ENCODE measurements at places on chromosomes 11 and 22.

DNA sequence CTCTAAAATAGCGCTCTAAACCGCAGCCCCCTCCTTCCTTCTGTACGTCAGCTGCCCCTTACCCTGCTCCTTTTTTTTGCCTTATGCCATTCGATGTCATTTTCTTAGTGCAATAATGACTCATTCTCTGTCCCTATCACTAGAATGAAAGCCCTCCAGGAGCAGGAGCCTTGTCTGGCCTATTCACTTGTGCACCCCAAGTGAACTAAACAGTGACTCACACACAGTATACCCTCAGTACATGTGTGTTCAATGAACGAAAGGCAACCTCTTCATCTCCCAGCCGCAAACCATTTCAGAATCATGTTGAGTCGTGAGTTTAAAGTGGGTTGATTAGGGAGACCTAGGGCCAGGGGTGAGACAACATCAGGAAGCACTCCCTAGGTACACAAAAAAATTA is 50.7 kb upstream of the SPATA19 start:
- DNase-seq: no peak

- DNase-seq: no peak
Measured at GRCh38 chr11:119363081-119363850, 16.8 kb upstream of the MFRP start.

GRCh38 chr11:102849311-102849710 is 5.9 kb upstream of the MMP3 start:
- no peak for DNase-seq

DNA sequence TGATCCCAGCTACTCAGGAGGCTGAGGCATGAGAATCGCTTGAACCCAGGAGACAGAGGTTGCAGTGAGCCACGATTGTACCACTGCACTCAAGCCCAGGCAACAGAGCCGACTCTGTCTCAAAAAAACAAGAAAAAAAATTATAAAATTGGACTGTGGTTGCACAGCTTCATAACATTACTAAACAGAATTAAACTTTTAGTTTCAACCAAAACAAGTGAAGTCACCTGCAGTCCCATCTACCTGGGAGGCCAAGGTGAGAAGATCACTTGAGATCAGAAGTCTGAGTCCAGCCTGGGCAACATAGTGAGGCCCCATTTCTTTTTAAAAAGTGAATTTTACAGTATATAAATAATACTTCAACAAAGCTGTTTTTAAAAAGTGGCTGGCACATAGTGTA is 47.8 kb upstream of the CD5 start:
- no peak for DNase-seq

DNA sequence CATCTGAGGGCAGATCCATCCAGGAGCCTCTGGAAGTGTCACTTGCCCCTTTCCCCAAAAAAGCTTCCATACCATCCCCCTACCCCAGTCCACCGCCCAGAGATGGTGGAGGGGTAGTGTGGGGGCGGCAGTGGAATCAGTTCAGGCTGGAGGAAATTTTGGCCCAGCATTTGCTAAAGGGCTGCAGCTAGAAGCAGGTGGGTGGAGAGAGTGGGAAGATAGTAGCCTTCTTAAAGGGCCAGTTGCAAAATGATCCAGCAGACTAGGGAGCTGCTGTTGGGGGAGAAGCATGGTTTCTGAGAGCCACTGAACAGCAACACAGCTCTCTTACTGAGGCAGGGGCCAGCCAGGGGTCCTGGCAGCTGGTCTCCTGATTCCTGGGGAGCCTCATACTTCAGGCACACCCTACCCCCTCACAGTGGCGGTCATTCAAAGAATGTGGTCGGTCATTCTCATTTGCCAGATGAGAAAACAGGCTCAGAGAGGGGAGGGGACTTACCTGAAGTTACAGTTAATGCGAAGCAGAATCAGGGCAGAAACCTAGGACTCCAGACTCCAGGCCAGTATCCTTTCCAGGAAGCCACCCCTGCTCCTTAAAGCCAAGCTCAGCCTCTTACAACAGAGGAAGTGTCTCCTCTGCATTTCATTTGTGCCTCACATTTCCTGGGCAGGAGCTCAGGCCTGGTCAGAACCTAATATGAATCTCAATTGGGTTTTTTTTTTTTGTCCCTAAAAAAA is 5.4 kb downstream of the SEC14L2 start:
- no peak for DNase-seq

Measured in T-helper 2 cell (primary cell).